ENCODE measurements at places on chromosomes 12 and 14.

- DNase-seq = no peak
Observed at GRCh38 chr14:55571125-55571889, 8.7 kb upstream of the KTN1 start.

DNA sequence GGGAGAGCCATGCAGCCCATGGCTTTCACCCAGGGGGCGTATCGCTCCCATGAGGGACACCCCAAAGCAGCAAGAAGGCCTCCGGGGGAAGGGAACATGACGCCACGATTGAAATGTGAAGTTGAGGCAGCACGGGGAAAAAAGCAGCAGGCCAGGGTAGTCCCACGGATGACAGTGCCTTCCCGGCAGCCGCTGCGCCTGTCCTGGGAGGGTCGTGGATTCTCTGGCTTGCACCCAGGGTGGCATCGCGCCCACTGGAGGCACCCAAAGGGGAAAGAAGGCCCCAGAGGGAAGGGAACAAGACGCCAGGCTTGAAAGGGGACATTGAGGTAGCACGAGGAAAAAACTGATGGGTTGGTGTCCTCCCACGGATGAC is 161.6 kb upstream of the ALG10B start:
- no peak for DNase-seq

DNA sequence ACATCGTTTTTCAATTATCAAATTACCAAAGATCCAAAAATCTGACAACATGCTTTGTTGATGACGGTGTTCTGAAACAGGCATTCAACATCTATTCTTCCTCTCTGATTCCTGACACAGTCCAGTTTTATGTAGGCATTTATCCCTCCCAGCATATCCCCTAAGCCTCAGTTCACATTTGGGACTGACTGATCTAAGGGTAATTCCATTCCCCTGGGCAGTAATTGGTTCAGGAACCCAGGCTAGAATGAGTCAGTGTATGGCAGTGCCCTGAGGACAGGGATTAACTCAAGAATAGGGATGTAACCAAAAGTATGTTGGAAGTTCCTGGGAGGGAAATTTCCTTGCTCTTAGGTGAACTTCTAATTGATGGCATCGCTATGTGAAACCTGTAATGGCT is 10.3 kb upstream of the PCNX1 start:
- DNase-seq = no peak

GRCh38 chr14:52868911-52869618 is 77.7 kb upstream of the GNPNAT1 start:
- no peak for DNase-seq

- no peak for DNase-seq
Observed at GRCh38 chr12:121799842-121800693, 3.7 kb upstream of the SETD1B start.

Measured in dermis microvascular lymphatic vessel endothelial cell (primary cell).